Stimulated activated CD4-positive, alpha-beta T cell treated with anti-CD3 and anti-CD28 coated beads, Interleukin-12 subunit alpha, Interleukin-12 subunit beta, amount 100 ng/mL, for 24 hours (primary cell): ENCODE measurements at places on chromosomes 2 and 18.

DNA sequence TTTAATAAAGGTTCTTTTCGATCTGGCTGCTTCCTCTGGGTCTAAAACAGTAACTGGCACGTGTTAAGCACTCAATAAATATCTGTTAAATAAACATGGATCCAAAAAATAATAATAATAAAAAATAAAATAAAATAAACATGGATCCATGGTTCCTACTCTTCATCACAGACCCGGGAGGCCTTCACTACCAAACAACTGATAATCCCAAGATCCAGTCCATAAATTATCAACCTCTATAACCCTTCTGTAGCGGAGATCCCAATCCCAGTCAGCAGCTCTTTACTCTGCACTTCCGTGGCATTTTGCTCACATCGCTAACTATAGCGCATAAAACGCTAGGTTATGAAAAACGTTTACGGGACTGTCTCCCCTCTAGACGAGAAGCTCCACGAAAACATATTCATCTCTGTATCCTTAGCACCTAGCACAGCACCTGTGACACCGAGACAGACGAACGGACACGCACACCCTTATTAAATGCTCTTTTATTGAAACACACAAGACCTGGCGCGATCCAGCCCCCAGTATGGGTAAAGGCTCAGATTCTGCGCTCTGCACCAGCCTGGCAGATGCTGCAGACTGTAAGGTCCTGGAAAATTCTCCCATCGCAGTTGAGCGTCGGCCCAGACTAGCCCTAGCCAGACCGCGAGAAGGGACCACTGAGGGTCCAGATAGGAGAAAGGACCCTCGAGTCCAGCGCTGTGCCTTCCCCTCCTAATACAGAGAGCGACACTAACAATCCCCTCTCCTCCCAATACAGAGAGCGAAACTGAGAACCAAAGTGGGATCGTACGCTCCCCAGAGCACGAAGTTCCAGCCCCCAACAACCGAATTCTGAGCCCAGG lies 770 bp downstream of the NBAS start:
- no peak for DNase-seq

- DNase-seq, result no peak
Measured at GRCh38 chr2:11169333-11169732, 14.1 kb downstream of the SLC66A3 start.

- no peak for DNase-seq
Measured at GRCh38 chr2:108921096-108922030, 67.7 kb downstream of the EDAR start.

GRCh38 chr2:219086196-219086595 lies 25.5 kb upstream of the IHH start:
- DNase-seq, result no peak

- DNase-seq, result no peak
Measured at GRCh38 chr2:44524347-44524926, 162.7 kb downstream of the CAMKMT start.

DNA sequence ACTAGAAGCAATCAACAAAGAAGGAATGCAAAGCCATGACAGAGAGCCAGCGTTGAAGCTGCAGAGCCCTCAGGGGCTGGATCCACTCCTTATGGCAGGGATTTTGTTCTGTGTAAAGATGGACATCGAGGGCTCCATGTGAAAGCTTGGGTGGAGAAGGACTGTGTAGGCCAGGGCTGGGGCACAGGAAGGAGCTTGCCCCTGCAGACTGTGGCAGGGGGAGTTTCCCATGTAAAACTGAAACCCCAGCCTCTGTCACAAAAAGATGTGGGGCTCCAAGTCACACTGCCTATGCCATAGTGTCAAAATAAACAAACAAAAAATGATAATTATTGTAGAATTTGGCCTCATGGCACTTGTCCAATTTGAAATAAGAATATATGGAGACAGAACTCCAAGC lies 408.7 kb upstream of the HS6ST1 start:
- no peak for DNase-seq

GRCh38 chr2:223930103-223930976 lies 14.8 kb downstream of the WDFY1 start:
- DNase-seq, result no peak

GRCh38 chr18:6943143-6943542 lies 174.5 kb downstream of the LAMA1 start:
- no peak for DNase-seq

DNA sequence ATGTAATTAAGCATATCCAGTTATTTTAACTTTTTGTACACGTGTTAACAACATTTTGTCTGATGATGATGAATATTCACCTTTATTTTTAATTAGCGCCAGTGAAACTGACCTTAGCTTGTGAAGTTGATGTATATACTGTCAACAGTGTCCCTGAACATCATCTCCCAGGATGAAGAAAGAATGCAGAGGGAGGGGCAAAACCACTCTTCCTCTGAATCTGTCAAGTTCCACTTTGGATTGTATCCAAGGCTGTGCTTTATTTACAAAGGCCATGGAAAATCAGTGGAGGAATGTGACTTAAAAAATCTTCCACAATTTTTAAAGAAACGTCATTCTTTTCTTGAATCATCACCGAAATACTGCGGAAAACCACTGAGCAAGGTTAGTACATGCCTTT lies 4.5 kb upstream of the RMDN2 start:
- no peak for DNase-seq

DNA sequence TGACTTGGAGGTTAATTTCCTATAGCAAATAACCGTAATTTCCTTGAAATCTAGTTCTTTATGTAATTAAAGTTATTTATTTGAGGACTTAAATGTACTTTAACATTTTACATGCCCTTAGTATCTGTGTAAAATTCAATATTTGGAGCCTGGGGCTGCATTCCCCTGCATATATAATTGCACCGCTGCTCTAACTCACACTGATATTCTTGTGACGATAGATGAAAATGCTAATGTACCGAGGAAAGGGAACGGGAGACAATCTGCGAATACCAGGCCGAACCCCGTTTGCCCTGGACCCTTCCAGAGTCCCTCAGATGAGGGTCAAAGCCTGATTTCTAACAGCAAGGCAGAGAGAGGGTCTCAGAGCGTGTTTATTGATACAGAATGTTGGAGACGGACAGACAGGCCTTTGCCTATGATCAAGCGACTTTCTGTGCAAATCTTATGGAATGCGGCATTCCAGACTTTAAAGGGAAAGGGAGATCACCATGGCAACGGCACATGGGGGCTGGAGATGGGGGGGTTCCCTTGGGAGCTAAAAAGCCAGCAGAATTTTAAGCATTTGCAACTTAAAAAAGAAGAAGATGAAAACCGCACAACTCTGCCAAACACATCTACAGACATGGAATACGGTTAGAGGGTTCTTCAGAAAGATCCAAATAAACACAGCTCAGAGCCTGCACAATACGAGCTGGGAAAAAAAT lies 57.6 kb upstream of the TWIST2 start:
- no peak for DNase-seq

DNA sequence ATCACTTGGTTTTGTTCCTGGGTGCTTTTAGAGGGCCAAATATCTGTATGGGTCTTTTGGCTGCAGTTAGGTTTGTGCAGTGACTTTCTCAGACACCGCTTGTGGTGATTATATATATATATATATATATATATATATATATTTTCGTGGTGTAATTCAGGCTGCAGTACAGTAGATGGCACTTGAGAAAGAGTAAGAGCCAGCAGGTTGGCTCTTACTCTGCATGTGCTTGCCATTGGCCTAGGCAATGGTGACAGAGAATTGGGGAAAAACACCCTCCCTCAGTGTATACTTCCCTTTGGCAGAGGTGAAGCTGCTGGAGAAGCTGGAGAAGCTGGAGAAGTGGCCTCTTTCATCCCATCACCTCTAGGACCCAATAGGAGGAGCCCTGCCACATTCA lies 22.2 kb upstream of the MYL1 start:
- DNase-seq, result no peak

- DNase-seq, result no peak
Measured at GRCh38 chr18:66769375-66769774, 165.5 kb upstream of the CDH19 start.

GRCh38 chr2:172811027-172811426 lies 75.4 kb downstream of the RAPGEF4 start:
- DNase-seq, result no peak

- no peak for DNase-seq
Measured at GRCh38 chr18:13551841-13552733, 174.3 kb downstream of the FAM210A start.

GRCh38 chr18:36833120-36833519 lies 4.2 kb downstream of the KIAA1328 start:
- DNase-seq, result no peak

DNA sequence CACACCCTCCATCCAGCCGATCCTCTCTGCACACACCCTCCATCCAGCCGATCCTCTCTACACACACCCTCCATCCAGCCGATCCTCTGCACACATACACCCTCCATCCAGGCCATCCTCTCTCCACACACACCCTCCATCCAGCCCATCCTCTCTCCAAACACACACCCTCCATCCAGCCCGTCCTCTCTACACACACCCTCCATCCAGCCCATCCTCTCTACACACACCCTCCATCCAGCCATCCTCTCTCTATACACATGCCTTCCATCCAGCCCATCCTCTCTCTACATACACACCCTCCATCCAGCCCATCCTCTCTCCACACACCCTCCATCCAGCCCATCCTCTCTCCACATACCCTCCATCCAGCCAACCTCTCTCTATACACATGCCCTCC lies 83.1 kb downstream of the EIPR1 start:
- DNase-seq, result no peak

DNA sequence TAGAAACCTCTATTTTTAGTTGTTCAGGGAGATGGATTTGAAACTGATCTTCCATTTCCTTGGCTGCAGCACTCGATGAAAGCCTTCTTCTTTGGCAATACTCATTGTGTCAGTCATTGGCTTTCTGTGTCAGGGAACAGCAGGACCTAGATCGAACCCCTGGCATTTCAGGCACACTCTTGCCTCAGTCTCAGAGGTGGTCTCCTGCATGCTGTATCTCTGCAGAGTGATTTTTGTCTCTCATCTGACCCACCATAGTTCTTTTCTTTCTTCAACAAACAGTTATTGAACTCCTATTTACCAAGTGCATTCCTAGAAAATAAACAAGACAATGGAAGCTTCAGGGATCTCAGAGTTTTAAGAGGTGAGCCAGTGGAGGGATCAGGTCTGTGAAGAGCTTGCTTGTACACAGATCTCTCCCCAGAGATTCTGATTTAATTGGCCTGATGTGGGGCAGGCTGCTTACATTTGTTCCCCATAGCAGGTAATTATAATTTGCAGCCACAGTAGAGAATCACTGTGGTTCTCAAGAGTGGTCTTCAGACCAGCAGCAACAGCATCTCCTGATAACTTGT lies 473.1 kb upstream of the TCF4 start:
- DNase-seq, result no peak

GRCh38 chr2:95372216-95372829 lies 30.2 kb upstream of the FAHD2A start:
- DNase-seq, result no peak

- peak; percentile 48 for DNase-seq
Measured at GRCh38 chr2:85405201-85406059, 4.7 kb downstream of the CAPG start.
